Right ventricle myocardium superior (tissue), 1 donor: ENCODE measurements at places on chromosomes 5 and 9. TPM values are rescaled to one million over a fixed set of nuclear protein-coding genes. Genes with fewer than 3 reads are reported as not detected.

The PLPP7 gene
- total RNA-seq, result 115 TPM

The TEK gene
- 19.1 TPM for total RNA-seq

The SHOC1 gene
- not detected for total RNA-seq

The NPR3 gene
- 18.3 TPM for total RNA-seq

The ELOVL7 gene
- total RNA-seq, result 0.73 TPM

The SMIM33 gene
- total RNA-seq, result not detected

The FAT2 gene
- not detected for total RNA-seq

The TLR4 gene
- 15.6 TPM for total RNA-seq

- DNase-seq, result no peak
These were observed 65.5 kb upstream of the GLRX start for GRCh38 chr5:95887977-95888376.

- DNase-seq, result no peak
These were observed 2.8 kb downstream of the NIPSNAP3A start for GRCh38 chr9:104750185-104750767.

DNA sequence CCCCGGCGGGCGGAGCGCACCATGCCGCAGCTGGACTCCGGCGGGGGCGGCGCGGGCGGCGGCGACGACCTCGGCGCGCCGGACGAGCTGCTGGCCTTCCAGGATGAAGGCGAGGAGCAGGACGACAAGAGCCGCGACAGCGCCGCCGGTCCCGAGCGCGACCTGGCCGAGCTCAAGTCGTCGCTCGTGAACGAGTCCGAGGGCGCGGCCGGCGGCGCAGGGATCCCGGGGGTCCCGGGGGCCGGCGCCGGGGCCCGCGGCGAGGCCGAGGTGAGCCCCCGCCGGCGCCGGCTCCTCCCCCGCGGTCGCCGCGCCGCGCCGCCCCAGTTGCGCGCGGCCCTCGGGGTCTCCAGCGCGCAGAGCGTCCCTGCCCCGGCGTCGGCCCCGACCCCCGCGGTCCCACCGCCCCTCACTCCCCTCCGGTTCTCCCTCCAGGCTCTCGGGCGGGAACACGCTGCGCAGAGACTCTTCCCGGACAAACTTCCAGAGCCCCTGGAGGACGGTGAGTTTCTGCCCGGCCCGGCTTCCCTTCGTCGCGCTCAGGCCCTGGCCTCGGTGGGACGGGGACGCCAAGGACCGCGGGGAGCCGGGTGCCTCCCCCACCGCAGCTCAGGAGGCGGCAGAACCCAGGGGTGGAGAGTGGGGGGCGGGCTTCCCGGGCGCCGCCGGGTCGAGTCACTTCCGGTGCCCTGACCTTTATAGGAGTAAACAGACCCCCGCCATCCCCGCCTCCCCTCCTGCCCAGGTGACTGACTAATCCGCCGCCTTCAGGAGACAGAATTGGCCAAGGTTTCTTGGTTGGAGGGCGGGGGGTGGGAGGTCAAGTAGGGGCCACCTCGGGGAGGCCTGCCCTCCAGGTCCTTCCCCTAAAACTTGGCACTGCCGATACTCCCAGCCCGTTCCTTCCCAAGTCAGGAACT is 665 bp downstream of the TCF7 start:
- no peak for DNase-seq

- no peak for DNase-seq
These were observed 47.6 kb downstream of the PDCD1LG2 start for GRCh38 chr9:5557606-5558587.

DNA sequence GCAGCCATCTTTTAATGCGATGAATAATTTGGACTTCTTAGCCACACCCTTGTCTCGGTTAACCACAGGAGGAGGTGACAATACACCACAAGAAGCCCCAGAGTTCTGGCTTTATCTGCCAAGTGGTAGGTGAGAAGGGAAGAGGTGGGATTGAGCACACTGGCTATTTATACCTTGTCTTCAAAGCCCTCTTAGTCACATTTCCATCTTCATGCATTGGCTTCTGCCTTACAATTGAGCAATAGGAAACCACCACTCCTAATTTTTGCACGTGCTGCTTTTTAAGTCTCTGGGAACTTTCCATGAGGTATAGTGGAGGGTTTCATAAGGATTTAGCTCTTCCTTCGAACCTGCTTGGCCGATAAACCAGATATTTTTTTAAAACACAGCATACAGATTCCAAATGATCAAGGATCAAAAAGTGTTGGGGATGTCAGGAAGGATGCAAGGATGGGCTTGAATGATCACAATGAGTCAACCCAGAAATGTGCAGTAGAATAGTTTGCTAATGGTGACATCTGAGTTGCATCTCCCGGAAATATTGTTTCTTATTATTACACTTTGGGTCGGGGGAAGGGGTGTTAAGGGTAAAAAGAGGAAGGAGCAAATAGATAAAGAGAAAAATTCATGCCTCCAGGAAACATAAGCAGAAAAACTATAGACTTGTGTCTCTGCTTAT is 25.5 kb downstream of the PLAC8L1 start:
- no peak for DNase-seq

- DNase-seq, result no peak
These were observed 45.9 kb downstream of the LARP1 start for GRCh38 chr5:154801083-154801482.

GRCh38 chr9:20442461-20443319 is 179.6 kb downstream of the MLLT3 start:
- no peak for DNase-seq

DNA sequence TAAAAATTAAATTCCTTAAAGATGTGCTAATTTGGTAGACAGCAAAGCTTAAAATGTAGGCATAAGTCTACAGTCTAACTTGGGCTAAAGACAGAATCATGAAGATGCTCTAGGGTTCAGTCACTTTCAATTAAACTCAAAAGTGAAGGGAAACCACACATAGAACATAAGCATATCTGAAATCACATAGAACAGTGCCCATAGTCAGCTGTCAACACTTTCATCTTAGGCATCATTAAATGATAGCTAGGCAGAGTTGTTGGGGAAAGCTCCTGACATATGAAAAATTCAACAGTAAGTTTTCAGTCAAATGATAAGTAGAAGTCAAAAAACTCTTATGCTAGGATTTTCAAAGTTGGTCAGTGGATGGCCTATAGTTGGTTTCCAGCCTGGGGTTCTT is 11.0 kb downstream of the DAB2 start:
- DNase-seq, result no peak

DNA sequence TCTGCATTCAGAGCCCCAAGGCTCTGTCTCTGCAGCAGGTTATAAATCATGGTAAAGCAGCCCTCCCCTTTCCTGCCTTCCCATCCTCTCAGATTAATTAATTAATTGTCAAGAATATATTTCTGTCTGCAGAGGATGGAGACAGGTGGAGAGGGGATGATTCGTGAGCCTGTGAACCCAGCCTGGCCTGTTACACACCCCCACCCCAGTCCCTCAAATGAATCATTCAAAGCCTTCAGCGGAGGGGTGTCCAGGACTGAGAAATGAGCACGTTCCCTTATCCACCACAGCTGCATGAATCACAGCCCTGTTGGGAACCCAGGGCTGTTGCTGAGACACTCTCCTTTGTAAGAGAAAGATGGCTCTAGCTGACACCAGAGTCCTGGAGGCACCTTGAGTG is 56.0 kb downstream of the NIPAL4 start:
- no peak for DNase-seq

DNA sequence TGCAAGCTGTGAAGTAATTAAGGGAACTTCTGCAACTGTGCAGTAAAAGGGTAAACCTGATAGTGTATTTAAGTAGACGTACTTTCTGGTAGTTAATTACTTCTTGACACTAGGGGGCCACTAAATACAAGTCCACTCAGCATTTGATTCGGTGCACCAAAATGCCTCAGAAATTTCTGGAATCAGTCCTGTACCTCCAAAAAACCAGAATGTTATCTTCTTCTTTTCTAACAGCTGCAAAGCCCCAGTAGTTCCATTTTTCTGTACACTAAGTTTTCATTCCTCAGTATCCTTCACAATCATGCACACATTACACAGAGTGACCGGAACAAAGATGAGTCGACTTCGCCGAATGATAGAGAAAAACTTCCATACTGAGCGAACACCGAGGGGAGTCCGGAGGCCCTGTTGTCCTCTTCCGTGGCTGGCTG is 484 bp downstream of the GFM2 start:
- no peak for DNase-seq

DNA sequence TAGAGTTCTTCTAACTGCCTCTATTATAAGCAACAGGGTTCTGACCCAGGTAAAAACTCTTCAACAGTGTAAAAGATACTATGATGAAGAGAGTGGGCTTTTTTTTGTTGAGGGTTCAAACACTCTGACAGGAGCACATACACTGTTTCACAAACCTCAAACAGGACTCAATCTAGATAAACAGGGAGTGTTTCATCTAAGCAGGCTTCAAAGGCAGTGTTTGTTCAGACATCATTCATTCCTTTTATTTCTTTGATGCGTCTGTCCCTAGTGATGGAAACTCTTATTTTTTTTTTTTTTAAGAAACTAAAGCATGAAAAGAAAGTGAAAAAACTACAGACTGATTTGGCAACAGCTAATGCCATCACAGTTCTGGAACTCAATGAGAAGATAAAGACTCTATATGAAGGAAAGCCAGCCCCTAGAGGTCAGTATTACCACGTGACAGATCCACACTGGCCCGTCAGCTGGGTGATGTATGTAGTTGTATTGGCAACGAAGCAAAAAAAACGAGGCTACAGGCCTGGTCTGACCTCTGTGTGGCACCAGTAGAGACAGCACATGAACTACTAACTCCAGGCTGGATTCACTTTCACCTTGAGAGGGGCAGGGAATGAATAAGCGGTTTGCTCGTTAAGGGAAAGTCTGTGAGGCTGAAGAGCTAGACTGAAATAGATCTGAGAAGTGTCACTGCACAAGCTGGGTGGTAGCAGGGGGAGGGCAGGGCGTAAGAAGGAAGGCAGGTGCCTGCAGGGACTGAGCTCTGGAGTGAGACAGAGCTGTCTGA is 172.2 kb downstream of the CCDC192 start:
- DNase-seq, result peak; percentile 53

GRCh38 chr9:87683751-87684626 is 41.9 kb upstream of the CTSL start:
- DNase-seq, result no peak

GRCh38 chr5:166354332-166354731 is 1937.1 kb upstream of the WWC1 start:
- DNase-seq, result no peak

GRCh38 chr5:4563400-4563799 is 576.7 kb upstream of the ADAMTS16 start:
- no peak for DNase-seq

DNA sequence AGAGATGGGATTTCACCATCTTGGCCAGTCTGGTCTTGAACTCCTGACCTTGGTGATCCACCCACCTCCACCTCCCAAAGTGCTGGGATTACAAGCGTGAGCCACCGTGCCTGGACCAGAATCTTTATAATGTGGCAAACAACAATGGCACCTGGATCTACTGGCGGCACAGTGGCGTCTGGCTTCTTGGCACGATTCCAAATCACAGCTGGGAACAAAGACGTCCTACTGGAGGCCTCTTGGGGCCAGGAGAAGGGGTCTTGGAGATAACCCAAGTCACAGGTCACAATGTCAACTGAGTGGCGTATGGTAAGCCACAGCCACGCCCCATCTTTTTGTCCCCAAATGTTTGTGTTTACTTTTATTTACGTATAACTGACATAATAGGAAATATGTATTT is 77.8 kb upstream of the RAPGEF1 start:
- no peak for DNase-seq

GRCh38 chr5:15938961-15939360 is 240.6 kb downstream of the MARCHF11 start:
- DNase-seq, result no peak

DNA sequence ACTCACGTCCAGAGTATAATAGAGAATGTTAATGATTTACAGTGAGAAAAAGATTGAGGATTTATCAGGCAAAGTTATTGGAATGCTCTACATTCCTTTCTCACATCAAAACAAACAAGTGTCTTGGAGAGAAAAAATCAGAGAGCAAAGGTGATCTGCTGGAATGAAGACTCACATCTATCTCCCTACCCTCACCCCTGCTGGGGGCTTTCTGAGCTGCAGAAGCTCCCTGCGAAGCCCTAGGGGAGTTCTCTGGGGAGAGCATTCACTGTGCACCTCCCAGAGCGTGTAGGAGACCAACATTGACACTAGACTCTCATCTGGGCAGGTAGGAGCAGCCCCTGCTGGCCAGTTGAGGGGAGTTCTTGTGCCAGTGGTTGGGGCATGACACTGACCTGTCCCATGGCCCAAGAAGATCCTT is 76.6 kb upstream of the ADAMTS16 start:
- DNase-seq, result no peak
